ENCODE measurements at places on chromosomes 1 and 21.

DNA sequence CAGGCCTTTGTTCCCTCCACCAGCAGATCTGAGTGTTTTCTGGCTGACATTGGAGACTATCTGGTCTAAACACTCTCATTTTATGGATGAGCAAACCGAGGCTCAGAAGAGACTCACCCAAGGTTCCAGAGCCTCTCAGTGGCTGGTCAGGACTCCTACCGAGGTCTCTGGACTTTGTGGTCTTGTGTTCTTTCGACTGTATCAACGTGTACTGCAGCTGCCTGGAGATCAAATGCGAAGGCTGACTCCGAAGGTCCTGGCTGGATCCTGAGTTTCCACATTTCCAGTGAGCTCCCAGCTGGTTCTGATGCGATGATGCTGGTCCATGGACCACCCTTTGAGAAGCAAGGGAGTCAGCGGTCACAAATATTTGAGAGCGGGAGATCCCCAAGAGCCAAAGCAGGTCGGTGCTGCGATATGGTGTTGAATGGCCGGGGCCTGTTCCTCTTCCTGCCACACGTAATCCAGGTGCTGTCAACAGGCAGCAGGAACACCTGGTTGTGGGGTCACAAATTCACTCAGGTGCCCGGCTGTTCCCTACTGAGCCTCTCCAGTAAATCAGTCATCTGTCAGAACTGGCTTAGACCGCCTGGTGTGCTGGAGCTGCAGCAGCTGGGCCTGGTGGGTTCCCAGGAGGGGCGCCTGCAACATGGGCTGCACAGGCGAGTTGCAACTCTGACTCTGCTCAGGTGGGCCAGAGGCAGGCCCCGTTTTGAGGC lies 94.8 kb upstream of the USP24 start:
- no peak for DNase-seq

GRCh38 chr1:175708787-175709186 lies 34.6 kb downstream of the TNR start:
- no peak for DNase-seq

GRCh38 chr1:246338546-246338945 lies 168.5 kb downstream of the SMYD3 start:
- no peak for DNase-seq

GRCh38 chr1:210384625-210385024 lies 55.9 kb downstream of the HHAT start:
- no peak for DNase-seq

GRCh38 chr1:9996624-9997582 lies at the start of gene RBP7:
Gene RBP7, plus strand, starts transcription at chr1:9997228. Its CDS starts 31 bp downstream, at chr1:9997259.
- no peak for DNase-seq

- DNase-seq = no peak
Observed at GRCh38 chr1:233480198-233480597, 133.7 kb upstream of the KCNK1 start.

- no peak for DNase-seq
Observed at GRCh38 chr1:174815036-174815435, 184.7 kb upstream of the CACYBP start.

DNA sequence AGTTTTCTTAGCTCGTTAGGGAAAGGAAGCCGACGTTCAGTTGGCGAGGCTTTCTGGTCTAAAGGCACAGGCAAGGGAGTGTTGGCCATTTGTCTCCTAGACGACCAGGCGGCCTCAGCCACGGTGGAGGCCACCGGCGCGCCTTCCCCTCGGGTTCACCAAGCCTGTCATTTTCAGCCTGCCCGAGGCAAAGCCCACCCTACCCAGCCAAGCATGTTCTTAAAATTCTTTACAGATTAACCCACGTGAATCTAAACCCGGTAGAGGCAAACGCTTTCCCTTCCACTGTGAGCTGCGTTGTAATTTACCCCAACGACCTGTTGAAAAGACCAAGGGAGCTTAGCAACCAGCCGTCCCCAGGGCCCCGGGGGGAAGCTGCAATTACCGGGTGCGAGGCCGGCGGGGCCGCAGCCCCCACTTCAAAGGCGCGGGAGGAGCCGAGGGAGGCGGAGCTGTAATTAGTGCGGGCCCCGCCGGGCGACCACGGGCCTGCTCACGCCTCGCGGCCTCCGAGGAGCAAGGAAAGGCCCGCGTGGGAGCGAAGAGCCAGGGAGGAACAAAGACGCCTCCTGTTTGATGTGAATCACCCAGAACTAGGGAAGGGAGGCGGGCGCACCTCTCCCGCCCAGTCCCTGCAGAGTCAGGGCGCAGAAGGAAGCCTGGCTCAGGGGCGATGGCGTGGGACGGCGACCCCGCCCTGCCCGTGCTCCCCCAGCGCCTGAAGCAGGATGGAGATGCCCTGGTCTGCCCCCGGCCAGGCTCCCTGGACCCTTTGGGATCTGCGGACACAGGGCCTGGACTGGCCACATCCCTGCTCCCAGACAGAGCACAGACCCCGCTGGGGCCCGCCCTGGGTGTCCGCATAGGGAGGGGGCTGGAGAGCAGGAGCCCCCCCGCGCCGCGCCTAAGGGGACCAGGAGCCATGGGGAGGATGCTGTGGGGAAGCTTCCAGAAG lies 12.1 kb upstream of the TSPEAR start:
- DNase-seq = no peak

DNA sequence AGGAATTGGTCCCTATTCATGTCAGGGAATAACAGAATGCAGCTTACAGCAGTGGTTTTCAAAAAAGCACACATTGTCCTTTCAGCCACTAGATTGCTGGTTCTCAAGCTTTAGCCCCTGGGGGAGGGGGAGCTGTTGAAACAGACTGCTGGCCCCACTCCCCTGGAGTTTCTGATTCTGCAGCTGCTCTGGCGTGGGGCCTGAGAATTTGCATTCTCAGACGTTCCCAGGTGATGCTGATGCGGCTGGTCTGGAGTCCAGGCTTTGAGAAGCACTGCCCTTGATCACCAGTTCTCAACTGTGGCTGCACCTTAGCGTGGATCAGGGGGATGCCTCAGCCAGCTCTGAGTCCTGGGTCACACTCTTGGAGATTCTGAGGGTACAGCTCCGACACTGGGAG lies 62.7 kb upstream of the LAPTM5 start:
- DNase-seq = no peak

DNA sequence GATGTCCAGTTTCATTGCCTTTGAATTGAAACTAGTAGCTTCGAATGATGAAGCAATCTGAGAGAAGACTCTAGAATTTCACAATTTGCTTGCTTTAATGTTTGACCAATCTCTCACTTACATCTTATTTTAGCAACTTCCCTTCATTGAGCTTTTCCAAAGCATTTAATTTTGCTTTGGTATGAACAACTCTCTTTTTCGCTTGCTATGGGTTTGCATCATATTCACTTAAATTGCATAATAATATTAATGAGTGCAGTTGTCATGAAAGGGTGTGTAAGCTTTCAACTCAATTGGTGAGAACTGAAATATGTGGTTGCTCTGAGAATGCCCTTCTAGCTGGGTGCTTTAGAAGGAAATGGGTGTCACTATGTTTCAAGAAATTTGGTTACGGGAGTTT lies 309.2 kb downstream of the HLX start:
- no peak for DNase-seq

DNA sequence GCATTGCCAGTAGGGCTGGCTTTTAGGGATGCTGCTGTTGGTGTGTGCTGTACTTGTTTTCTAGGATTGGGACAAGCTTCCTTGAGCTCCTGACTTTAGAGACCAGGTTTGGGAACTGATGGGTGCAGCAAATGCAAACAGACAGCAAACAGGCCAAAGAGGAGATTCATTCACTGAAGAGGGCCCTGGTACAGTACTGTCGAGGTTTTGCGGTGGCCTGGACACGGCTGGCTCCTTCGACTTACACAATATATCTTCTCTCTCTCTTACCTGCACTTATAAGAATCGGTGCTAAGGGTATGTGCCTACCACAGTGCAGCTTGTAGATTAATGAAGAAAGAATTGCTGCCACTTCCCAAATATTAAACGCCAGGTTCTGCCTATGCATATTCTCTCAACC lies 44.6 kb downstream of the ATP1A1 start:
- no peak for DNase-seq

- DNase-seq = no peak
Observed at GRCh38 chr1:179828554-179829110, 49.0 kb downstream of the TOR1AIP2 start.

GRCh38 chr1:17774452-17774851 lies 19.3 kb downstream of the ACTL8 start:
- no peak for DNase-seq

GRCh38 chr1:116075990-116076389 lies 35.2 kb upstream of the MAB21L3 start:
- DNase-seq = no peak

DNA sequence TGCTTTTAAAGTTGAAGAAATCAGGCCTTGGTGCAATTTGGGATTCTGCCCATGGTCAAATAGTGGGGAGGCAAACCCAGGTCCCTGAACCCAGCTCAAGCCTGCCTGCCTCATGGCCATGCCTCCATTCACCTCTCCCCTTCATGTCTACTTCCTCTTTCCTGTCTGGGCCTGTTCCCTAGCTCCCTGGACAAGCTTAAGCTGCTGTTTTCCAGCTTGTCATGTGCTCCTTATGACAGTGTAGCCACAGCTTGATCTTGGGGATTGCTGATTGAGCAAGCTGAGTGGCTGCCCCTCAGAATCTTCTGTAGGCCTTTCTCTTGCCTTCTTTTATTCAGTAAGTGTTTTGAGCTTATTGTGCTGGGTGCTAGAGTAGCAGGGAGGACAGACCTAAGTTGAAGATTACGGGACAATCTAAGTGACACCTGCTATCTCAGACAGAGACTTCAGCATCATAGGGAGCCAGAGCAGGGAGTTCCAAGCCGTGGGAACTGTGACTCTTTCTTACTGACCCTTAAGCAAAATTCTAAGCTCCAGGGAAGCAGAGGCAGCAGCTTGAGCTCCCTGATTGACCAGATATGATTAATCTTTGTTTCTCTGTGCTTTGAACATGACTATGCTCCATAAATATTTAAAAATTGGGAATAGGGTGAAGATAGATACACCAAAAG lies 520 bp upstream of the MR1 start:
- DNase-seq = no peak

- no peak for DNase-seq
Observed at GRCh38 chr1:223133306-223133823, 9.7 kb downstream of the TLR5 start.

GRCh38 chr1:8411803-8412182 lies 93.9 kb downstream of the SLC45A1 start:
- no peak for DNase-seq

DNA sequence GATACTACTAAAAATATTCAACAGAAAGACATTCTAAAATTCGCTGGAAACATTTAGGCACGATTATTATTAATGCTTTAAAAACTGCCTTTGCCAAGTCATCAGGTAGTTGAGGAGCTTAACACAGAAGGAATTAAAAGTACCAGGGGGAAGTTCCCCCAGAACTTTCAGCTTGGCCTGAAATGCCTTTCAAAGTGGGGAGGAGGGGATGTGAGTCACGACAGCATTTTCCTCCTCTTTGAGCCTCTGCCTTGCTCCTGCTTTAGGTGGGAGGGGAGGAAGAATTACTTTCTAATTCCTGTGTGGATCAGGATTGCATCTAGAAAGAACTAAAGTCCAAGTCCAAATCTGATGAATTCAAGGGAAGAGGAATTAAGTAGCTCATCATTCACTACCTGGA lies 183.7 kb downstream of the CLIC6 start:
- DNase-seq = no peak

DNA sequence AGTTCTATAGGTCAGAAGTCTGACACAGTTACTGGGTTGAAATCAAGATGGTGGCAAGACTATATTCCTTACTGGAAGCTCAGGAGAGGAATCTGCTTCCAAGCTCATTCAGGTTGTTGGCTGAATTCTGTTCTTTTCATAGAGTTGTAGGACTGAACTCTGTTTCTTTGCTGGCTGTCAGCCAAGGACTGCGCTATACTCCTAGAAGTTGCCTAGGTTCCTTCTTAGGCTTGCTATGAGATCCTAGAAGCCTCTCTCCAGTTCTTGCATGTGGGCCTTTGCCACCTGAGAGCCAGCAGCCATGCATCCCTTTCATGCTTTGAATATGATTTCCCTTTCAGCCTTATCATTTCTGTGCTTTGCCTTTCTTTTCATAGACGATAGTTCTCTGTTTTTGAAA lies 176.4 kb downstream of the RPS6KC1 start:
- DNase-seq = no peak

GRCh38 chr1:48654606-48655210 lies 122.0 kb downstream of the BEND5 start:
- DNase-seq = no peak

- no peak for DNase-seq
Observed at GRCh38 chr1:79646880-79647279, 640.4 kb upstream of the ADGRL4 start.

DNA sequence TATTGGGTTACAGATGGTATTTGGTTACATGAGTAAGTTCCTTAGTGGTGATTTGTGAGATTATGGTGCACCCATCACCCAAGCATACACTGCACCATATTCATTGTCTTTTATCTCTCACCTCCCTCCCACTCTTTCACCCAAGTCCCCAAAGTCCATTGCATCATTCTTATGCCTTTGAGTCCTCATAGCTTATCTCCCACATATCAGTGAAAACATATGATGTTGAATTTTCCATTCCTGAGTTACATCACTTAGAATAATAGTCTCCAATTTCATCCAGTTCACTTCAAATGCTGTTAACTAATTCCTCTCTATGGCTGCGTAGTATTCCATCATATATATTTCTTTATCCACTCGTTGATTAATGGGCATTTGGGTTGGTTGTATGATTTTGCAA lies 36.8 kb upstream of the ZNF678 start:
- no peak for DNase-seq

- no peak for DNase-seq
Observed at GRCh38 chr1:55402142-55402541, 187.0 kb upstream of the USP24 start.

DNA sequence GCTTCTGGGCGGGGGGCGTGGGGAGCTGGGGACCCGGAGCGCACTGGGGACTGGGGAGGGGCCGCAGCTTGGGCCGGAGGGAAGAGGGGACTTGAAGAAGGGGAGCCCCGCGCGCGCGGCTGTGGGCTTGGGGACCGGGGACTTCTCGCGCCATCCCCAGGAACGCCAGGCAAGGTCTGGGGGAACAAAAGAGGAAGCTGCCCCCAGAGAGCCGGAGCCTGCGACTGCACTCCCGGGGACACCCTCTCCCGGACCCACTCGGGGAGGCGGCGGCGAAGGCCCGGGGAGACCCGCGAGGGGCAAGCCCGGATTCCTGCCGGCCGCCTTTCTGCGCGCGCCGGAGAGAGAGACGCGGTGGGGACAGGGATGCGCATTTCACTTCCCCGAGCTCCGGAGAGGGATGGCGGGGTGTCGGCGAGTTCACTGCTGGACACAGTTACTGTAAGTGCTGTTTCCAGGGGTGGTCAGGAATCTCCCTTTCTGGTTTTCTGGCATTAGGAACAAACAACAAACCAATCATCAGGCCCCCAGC lies 732 bp downstream of the ABCG1 start:
- DNase-seq = no peak

DNA sequence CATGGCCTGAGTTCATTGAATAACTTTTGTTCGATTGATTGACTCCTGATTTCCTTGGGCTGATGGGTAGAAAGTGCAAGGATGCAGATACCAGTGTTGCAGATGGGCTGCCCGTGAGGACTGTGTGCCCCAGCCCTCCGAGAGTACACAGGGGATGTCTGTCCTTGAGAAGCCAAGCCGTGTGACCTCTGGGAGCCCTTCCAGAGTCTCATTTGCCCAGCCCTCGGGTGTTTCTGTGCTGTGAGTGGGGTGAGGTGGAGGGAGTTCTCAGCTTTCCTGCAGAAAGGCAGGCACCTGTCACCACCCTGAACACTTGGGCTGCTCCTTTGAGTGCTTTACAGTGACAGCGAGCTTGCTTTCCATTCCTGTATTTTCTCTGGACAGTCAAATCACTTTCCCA lies 96.4 kb upstream of the CACNA1E start:
- DNase-seq = no peak
